ENCODE measurements at places on chromosomes 5 and 9. TPM values are rescaled to one million over a fixed set of nuclear protein-coding genes. Genes with fewer than 3 reads are reported as not detected.

PFN3 gene
- not detected for total RNA-seq

C8G gene
- total RNA-seq: 2.2 TPM

AP3S1 gene
- total RNA-seq: 50.9 TPM

PLAC8L1 gene
- total RNA-seq: 0.45 TPM

- no peak for DNase-seq
Observed at GRCh38 chr5:35185518-35185917, 44.8 kb downstream of the PRLR start.
